Fibroblast of pulmonary artery (primary cell): ENCODE measurements at places on chromosomes 2 and 18.

DNA sequence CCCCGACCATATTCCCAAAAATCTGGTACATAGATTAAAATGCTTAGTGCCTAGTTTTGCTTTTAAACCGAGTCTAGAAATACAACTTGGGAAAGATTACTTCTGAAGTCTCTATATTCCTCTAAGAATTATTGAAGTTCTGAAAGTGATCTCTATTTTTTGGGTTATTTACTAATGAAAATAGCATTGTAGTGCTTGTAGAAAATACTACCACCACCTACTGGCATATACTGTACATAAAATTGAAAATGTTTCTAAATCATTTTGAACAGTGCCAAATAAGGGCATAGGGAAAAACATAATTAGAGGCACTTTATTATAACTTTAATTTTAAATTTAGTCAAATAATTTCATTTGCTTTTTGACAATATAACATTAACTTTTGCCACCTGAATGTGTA lies 1399.6 kb upstream of the ZEB2 start:
- DNase-seq = peak; percentile 58

DNA sequence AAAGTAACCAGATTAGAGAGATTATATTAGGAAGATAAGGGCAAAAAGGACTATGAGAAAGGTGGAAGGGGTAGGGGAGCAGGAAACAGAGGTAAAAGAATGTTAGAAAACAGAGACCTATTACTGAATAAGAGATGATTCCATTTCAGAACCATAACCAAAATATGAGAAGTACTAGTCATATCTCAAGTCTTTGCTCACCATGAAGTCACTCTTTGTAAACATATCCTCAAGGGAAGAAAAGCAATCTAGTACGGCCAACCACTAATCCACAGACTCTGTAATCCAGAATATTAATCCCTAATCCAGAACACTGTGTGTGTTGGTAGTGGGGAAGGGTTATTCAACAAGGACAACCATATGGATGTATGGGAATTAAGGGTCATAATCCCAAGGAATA lies 92.0 kb downstream of the CDCA7 start:
- DNase-seq = no peak

DNA sequence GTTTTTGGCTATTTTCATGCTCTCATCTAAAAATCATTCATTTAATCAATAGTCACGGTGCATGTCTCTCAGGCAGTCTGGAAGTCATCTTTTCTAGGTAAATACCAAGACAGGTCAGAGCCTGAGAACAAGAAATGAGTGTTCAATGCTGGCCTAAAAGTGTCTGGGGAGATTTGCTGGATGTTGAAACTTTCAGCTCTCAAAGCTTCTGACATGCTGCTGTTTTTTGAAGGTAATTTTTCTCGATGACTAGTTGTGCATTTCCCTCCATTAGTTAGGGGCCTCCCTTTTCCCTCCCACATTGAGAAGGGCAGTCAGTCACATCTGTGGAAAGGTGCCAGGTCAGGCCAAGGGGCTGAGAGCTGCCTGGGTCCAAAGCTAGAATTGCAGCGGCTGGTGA lies 115.6 kb downstream of the LPIN1 start:
- no peak for DNase-seq

DNA sequence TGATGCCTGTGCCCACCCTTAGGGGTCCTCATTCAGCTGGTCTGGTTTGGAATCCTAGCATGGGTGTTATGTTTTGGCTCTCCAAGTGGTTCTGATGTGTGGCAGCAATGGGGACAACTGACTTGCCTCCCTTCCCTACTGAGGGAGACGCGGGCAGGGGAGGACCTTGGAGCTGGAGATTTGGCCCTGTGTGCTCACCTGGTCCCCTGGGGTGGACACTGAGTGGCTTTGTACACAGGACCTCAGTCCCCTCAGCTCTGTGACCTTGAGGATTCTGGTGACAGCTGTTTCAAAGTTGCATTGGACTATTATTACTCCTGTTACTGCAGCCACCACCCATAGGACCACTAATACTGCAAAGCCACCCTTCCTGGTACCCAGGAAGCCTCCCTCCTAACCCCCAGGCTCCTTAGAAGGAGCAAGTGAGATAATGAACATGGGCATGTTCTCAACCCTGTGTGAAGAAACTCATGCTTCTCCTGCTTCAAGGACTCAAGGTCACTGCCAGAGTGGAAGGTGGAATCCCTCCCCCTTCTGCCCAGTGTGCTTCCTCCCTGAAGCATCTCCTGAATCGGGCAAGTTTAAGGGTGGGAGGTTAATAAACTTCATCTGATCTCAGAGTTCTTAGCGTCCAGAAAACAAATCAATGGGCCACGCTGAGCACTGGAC lies 26.5 kb downstream of the TMEM182 start:
- no peak for DNase-seq

DNA sequence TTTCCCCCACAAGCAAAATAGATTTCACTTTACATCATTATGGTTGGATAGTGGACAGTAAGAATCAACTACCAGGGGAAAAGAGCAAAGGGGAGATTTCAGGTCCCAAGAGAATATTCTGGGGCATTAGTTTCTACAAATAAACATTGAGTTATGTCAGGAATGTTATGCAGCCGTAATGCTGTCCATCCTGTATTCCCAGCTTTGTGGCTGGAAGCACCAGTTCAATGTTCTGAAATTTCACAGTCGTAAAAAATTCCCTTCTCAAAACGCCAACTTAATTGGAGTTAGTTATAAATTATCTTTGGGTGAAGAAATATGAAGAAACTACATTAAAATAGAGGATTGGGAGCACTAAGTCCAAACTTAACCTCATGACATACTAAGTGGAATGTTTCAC lies 141.5 kb upstream of the FIGN start:
- DNase-seq = peak; percentile 39

GRCh38 chr18:3912705-3913104 lies 462.7 kb downstream of the TGIF1 start:
- no peak for DNase-seq

DNA sequence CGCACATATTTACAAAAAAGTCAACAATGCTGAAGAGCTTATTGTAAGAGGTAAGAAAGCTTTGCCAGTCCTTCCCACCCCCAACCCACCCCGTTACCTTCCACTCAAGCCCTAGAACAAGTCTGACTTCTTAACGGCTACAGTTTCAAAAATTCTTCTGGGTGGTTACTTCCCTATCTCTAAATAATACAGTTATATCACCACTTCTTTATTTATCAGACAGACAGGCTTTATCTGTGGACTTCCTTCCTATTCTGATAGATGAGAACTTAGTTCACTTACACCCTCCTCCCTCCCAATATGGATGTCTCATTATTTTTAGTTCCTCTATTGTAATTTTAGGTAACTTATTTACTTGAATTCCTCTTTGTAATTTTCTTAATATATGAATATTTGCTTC lies 26.7 kb upstream of the ACTR3 start:
- no peak for DNase-seq

- DNase-seq = peak; percentile 90
These were observed 235.4 kb downstream of the TXNL1 start for GRCh38 chr18:56402872-56403516.

DNA sequence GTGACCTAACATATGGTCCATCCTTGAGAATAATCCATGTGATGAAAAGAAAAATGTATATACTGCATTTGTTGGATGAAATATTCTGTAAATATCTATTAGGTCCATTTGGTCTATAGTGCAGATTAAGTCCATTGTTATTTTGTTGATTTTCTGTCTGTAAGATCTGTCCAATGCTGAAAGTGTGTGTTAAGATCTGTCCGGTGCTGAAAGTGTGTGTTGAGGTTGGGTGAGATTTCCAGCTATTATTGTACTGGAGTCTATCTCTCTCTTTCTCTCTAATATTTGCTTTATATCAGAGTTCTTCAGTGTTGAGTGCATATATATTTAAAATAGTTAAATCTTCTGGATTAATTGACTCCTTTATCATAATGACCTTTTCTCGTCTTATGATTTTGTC lies 828.8 kb upstream of the CRIM1 start:
- peak; percentile 0 for DNase-seq

GRCh38 chr2:33277002-33277426 lies 199.4 kb upstream of the RASGRP3 start:
- DNase-seq = no peak

DNA sequence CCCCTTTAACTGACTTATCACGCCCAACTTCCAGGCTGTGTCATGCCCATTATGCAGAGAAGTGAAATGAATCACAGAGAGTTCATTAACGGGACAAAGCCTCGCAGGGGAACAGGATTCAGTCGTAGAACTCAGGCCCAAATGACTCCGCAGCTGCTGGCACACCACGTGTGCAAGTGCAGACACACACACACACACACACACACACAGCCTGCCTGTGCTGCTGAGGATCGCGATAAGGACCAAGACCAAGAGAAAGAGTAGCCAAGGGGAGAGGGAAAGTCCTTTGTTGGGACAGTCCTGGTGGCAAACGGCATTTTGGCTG lies 90.0 kb upstream of the TAF1B start:
- DNase-seq = peak; percentile 85

- DNase-seq = no peak
These were observed 1.4 kb downstream of the SOX11 start for GRCh38 chr2:5693287-5694201.

GRCh38 chr2:216604458-216604857 lies 28.8 kb upstream of the IGFBP2 start:
- DNase-seq = no peak

DNA sequence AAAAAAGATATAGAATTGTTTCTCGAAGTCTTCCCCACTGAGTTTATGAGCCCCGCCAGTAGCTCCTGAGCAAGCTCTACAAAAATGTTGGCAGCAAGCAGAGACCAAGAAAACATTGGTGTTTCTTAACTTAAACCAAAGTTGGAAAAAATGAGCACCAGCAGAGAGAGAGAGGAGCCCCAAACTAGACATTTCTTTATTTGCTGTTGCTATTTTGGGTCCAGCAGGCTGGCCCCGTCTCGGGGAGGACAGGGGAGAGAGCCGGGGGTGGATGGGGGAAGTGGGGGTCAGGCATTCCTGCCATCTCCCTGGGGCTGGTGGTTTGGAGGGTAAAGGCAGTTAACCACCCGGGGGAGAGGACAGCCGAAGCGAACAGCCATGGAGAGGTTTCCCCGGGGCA lies 113.0 kb downstream of the DYSF start:
- DNase-seq = no peak

- DNase-seq = peak; percentile 38
These were observed 9.5 kb upstream of the KLHL29 start for GRCh38 chr2:23375448-23375847.

DNA sequence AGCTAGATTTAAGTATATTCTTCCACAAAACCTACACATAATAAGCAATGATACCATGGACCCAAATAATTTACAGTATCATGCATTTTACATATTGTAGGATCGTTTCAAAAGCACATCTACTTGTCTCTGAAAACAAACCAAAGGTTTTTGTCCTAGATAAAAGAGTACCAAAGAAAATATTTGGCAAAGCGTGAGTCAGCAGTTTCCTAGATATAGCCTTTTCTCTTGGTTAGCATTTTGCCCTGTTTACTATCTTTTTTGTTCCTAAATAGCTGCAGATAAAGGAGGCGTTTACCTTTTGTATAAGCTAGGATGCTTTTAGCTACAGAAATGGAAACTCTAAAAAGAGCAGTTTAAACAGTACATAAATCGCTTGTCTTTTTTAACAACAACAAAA lies 305.8 kb upstream of the GULP1 start:
- peak; percentile 29 for DNase-seq

GRCh38 chr2:218898109-218898878 lies 17.6 kb downstream of the WNT10A start:
- peak; percentile 43 for DNase-seq

DNA sequence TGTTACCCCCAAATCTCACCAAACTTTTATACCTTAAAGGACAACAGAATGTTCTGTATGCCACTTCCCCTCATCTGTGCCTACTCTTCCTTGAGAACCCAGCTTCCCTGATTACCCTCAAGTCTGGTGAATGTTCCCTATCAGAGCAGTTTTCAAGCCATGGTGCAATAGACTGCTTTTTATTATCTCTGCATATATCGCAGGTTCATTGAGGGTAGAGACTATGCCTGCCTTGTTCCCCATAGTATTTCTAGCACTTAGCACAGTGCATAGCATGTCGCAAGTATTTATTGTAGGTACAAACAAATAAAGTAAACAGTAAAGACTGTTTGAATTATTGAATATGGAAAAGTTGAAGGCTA lies 146.6 kb downstream of the HAUS1 start:
- DNase-seq = no peak

DNA sequence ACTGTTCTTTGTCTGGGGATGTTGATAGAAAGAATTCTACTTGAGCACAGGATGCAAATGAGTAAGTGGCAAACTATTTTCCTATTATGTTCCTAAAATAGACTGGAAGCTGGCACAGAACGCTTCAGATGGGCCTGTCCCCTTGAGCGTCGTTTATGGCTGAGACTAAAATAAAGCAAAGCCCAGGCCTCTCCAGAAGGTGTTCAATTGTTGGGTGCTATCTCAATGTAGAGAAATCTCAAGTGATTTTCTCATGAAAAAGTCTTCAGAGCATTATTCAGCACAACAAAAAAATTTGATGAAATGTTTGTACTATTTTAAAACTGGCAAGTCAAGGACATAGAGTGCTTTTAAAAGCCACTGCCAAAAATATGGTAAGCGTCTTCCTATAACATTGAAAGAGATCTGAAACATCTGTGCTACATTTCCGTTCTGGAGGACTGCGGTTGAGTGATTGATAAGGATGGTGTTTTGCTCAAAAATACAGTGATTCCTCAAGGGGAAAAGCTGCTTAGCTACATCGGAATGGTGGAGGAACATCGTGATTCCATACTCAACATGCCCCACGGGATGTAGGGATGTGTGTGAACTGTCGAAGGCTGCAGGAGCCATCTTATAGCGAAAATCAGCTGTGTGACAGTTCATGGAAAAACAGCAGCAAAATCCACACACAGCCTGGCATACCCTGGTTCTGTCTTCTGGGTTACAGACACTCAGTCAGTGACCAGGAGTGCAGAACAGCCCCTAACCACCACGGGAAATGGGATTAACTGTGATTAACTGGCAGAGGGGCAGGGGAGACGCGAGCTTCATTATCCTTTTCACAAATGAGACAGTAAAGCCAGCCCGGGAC lies 10.4 kb upstream of the LRRFIP1 start:
- peak; percentile 94 for DNase-seq

DNA sequence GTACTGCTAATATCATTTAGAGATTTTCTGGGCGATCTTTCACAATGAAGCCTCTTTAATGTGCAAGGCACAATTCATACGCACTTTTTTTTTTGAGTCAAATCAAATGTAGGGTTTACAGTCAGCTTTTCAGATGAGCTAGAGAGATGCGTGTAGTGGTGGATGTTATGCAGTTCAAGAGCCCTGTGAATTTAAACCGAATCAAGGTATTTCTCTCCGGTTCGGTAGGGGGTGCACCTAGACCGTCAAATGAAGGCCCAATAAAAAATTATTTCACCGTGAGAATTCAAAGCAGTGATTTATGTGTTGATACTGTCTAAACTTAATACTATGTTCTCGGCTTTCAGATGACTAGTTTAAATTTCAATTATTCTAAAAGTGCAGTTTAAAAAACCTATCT lies 1.1 kb downstream of the PTH2R start:
- peak; percentile 35 for DNase-seq

DNA sequence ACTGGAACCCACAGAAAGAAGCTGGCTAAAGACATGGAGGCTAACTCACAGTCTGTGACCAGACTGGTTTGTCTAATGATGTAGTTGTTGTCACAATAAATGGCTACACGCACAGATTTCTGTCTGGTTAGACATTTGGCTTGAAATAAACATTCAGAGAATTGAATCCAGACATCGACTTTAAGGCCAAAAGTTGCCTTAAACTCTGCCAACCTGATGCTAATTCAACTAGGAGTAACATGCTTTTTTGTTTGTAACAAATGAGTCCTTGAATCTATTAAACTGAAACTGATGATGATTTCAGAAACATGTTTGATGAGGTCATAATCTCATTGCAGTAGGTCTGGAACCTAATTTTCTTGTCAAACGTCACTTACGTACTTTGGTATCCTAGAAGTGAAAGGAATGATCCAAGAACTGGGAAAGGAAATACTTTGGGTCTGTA lies 123.8 kb downstream of the ERBB4 start:
- no peak for DNase-seq
